ENCODE measurements at places on chromosomes 3 and 15.

DNA sequence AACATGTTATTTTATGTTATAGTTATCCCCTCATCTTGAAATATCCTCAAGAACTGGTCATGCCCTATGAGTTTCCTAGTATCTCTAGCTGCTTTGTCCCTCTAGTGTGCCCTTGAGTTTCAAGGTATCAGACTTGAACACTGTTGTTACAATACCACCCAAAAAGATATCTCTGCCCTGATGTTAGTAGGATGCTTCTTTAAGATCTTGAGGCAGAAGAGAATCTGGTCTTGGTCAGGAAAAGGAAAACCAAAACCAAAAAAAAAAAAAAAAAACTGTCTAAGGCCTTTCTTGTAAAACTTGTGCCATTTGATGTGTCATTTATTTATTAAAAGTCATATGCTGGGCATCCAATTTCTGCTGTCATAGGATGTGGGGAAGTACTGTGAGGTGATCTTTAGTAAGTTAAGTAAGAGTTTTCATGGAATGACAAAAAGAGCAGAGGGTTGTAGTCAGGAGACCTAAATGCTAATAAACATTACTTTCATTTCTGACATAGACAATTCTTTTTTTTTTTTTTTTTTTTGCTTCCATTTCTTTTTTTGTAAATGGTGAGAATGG, 229.7 kb downstream of the NECTIN3 start:
- no peak for DNase-seq

DNA sequence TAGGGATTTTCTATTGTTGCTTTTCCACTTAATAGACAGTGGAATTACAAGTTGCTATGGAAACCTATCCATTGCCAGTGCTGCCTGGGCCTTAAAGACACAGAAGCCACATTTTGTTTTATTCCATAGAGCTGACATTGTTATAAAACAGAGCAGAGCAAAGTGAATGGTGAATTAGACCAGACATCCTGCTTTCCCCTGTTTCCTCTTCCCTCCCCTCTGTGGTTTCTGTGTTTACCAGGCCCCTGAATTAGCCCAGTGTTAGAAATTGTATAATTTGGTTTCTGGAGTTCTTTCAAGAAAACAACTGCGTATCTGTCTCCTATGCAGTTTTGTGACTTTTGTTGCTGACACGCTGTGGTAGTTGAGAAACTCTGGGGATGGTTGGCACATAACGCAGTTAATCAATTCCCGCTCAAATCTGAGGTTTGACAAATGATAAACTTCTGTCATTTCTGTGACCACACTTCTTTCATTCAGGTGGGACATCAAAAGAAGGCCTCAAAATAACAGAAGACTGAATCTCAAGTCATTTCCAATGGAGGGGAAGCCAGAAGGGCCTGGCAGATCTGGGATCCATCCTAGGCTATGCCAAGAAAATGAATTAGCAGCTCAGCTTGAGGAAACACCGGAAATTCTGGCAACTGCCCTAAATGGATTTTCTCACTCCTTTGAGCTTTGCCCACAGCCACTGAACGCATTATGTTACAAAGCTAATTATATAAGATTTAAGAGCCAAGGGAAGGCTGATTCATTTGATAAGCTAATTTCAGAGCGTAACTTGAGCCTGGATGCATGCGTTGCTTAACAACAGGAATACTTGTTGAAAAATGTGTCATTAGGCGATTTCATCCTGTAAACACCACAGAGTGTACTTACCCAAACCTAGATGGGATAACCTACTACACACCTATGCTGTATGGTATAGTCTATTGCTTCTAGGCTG, 46.9 kb downstream of the NR1D2 start:
- peak; percentile 87 for DNase-seq

- DNase-seq = no peak
Observed at GRCh38 chr3:157125101-157125500, 34.8 kb downstream of the CCNL1 start.

DNA sequence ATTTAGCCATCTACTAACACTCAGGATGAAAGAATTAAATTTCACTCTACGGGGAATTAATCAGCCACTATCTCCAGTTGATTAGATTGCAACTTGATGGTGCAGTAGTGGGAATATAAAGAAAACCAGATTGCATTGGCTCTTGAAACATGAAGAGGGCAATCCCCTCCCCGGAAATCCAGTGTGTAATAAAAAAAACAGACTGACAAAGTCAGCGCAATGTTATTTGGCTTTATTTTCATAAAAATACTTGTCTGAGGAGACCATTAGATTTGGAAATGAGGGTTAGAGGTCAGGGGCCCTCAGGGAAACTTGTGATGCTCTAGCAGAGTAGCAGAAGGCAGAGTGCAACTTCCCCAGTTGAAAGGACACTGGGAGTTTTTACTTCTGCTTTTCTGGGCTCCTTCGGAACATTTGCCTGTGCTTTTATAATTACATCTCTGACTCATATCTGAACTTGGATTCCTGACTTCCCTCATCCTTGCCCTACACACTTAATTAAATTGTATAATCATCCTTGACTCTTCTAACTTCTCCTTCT, 326.8 kb downstream of the TUSC7 start:
- peak; percentile 74 for DNase-seq

DNA sequence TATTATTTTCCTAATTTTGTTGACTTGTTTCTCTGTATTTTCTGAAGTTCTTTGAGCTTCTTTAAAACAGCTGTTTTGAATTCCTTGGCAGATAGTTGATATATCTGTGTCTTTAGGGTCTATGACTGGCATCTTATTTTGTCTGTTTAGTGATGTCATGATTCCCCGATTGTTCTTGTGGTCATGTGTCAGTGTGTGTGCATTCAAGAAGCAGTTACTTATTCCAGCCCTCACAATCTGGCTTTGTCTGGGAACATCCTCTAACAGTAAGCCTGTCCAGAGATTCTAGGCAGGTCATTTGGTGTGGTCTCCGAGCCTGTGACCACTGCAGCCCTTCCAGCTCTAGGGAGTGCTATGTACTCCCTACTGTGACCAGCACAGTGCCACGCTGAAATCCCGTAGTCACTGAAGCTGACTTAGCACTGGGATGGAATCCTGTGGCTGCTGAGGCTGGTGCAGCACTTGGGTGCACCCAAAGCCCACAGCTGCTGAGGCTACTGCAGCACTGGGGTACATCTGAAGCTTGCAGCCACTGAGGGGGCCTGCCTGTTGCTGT, 6.7 kb downstream of the LNP1 start:
- DNase-seq = no peak

- no peak for DNase-seq
Observed at GRCh38 chr3:111738790-111739189, 120.3 kb upstream of the PHLDB2 start.

DNA sequence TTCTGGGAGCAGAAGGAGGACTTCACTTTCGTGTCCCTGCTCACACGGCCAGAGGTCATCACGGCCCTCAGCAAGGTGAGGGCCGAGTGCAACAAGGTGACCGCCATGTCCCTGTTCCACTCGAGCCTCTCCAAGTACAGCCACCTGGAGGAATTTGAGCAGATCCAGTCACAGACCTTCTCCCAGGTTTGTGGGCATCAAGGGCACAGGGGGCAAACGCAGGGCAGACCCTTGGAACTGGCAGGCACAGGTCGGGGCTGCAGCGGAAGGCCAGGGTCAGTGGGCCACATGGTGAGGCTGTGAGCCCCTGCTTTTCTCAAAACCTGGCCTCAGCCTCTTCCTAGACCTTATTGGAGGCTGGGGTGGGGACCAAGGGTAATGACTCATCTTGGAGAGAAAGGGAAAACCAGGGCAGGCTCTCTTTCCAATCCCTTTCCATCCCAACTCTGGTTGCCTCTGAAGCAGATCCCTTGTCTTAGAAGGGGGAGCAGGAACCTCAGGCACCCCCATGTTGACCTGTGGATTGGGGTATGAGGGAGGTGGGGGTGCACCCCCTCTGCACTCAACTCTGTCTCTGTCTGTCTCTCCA, 29.5 kb downstream of the DNAH1 start:
- DNase-seq = no peak

DNA sequence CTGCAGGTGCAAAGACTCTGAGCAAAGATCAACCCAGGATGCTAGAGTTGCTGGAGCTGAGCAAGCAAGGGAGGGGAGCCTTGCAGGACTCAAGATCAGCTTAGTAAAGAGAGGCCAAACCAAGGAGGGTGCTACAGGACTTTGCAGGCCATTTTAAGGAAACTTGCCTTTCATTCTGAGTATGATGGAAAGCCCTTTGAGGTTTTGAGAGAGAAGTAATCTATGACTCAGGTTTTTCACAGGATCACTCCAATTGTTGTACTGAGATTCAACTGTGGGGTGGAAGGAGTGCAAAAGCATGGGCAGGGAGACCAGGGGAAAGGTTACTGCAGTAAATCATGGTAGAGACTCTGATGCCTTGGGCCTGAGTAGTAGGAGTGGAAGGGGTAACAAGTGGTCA, 260.4 kb upstream of the GPR149 start:
- DNase-seq = no peak

DNA sequence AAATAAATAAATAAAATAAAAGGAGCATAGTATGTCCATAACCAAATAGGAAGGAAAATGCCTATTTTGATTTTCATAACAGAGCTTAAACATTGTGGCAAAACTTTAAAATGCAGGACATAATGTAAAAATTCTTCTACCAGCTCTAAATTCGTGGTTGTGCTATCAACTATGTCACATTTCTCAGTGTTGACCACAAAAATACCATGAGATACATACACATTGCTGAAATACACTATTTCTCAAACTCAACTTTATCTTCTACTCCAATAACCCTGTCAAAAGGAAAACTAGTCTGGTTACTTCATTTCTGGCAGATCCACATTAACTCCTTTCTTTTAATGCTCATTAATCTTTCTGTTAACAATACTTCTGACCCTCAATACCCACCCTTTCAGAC, 523.2 kb downstream of the FHIT start:
- peak; percentile 56 for DNase-seq

GRCh38 chr3:46359733-46360493, 6.0 kb downstream of the CCR2 start:
- peak; percentile 22 for DNase-seq

- DNase-seq = no peak
Observed at GRCh38 chr3:188026191-188026968, 127.6 kb upstream of the LPP start.

DNA sequence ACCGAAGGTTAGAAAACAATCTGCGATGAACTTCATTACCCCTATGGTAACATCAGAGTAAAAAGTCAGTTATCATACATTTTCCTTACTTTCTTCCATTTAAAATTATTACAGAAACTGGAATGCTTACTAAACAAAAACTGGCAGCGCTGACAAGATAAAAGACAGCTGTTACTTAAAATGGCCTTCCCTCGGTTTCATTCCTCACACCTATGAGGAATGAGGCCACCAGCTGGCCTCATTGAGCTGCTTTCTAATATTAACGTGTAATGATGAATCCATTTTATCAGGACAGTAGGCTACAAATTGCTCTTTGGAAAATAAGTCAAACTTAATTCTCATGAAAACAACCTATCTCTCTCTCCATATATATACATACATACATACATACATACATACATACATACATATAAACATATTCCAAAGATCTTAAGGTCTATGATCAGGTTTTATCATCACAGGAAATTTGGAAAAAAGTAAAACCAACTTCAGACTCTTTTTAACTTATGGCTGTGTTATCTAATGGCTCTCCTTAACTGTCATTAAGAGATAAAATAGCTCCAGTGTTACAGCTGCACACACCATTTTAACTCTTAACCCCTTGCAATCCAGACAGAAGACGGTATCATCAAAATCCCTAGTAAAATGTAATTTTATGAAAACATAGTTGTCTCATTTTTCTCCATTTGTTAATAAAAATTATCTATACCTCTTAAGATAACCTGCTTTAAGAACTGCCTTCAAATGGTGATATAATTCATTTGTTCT, 5.2 kb downstream of the CCNL1 start:
- no peak for DNase-seq

DNA sequence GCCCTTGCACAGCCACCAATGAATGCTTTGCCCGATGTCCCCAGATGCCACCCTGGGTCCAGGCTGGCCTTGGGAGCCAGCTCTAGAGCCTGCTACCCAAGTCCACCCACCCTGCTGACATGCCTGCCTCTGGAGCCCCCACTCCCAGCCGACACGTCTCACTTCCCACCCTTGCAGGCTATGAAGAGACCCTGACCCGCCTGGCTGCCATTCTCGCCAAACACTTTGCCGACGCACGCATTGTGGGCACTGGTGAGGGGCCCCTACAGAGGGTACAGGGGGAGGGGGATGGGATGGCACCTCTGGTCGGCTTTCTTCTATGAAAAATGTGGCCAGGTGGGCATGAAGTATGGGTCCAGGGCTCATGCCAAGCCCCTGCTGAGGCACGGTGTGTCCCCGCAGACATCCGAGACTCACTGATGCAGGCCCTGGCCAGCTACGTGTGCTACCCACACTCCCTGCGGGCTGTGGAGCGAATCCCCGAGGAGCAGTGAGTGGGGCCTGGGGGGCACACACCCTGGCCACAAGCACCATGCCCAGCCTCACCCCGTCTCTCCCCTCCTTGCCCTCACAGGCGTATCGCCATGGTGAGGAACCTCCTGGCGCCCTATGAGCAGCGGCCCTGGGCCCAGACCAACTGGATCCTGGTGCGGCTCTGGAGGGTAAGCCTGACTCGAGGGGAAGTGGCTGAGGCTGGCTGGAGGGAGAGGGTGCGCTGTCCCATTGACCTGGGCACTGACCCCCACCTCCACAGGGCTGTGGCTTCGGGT, 6.0 kb downstream of the AMIGO3 start:
- no peak for DNase-seq

- no peak for DNase-seq
Observed at GRCh38 chr3:122067214-122067550, 12.0 kb downstream of the CD86 start.

DNA sequence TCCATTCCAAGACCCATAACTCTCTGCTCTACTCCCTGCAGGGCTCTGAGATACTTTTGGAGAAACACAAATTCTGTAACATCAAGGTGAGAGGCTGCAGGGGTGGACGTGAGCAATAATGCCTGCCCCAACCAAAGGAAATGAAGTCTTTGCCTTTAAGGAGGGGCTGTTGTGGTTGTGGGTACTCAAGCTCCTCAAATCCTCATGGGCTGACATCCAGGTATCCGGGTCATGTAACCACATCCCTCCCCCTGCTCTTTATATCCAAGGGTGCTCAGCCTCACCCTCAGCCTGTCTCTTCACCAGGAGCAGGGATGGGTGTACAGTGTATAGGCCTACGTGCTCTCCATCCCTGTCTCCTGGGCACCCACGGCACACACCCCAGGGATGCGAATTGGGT, 32.3 kb downstream of the NOX5 start:
- no peak for DNase-seq

DNA sequence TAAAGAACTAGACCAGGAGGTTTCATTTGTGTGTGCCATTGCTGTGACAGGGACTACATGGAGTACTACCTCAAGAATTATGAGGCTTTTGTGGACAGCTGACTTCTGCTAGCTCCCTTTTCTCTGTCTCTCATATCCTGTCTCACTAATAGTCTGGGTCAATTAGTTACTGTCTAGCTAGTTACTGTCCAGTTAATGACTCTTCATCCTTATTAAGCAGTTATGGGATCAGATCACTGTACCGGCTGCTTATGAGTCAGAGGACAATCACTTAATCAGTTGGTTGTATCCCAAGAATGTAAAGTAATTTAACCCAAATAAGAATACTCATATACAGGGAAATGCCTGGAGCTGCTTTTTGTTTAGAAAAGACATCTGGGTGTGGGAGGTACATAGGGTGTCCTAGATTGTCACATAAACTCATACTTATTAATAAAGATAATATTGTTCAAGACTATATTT, 158.0 kb downstream of the CDIN1 start:
- DNase-seq = peak; percentile 82

GRCh38 chr3:49641921-49642707, 32.0 kb upstream of the APEH start:
- DNase-seq = no peak

- no peak for DNase-seq
Observed at GRCh38 chr3:32154205-32154579, 47.8 kb downstream of the GPD1L start.

Measured in fibroblast of skin of right quadriceps (primary cell).